Panc1 (cell line): ENCODE measurements at places on chromosomes 12 and 14.

- H3K27me3 ChIP-seq = peaks cover 3% of the 10 kb centered on the region
- H3K4me3 ChIP-seq = no peak overlapping the region
- H3K4me1 ChIP-seq = no peaks in the 10 kb centered on the region
- no peaks in the 10 kb centered on the region for H3K36me3 ChIP-seq
- no peak overlapping the region for H3K27ac ChIP-seq
Observed at GRCh38 chr12:68121143-68121542, 38.4 kb downstream of the IFNG start.

- H3K4me3 ChIP-seq = no peak overlapping the region
- no peaks in the 10 kb centered on the region for H3K27me3 ChIP-seq
- no peak for DNase-seq
- no peaks in the 10 kb centered on the region for H3K36me3 ChIP-seq
- H3K4me1 ChIP-seq = no peaks in the 10 kb centered on the region
Observed at GRCh38 chr12:69456239-69456638, 13.9 kb upstream of the FRS2 start.

- peak overlapping the region; percentile 93 for H3K27ac ChIP-seq
- no peak for DNase-seq
- H3K4me1 ChIP-seq = peaks cover 10% of the 10 kb centered on the region
- peak overlapping the region; percentile 67 for H3K4me3 ChIP-seq
- no peaks in the 10 kb centered on the region for H3K36me3 ChIP-seq
Observed at GRCh38 chr14:23299986-23300686, 2.5 kb downstream of the PPP1R3E start.

GRCh38 chr14:93946541-93947090 lies 19.5 kb downstream of the FAM181A start:
- no peaks in the 10 kb centered on the region for H3K27me3 ChIP-seq
- H3K36me3 ChIP-seq = no peaks in the 10 kb centered on the region
- peaks cover 15% of the 10 kb centered on the region for H3K4me1 ChIP-seq
- H3K27ac ChIP-seq = no peak overlapping the region

- no peak for DNase-seq
- no peaks in the 10 kb centered on the region for H3K36me3 ChIP-seq
- no peak overlapping the region for H3K27ac ChIP-seq
- H3K4me1 ChIP-seq = no peaks in the 10 kb centered on the region; the same call in none of the 2 replicates
- H3K4me3 ChIP-seq = no peak overlapping the region
Observed at GRCh38 chr12:42560977-42561376, 28.6 kb downstream of the PRICKLE1 start.

GRCh38 chr12:115598871-115599811 lies 678.4 kb downstream of the MED13L start:
- H3K27me3 ChIP-seq = peaks cover 19% of the 10 kb centered on the region
- no peaks in the 10 kb centered on the region for H3K4me1 ChIP-seq
- no peaks in the 10 kb centered on the region for H3K36me3 ChIP-seq
- no peak overlapping the region for H3K4me3 ChIP-seq
- no peak overlapping the region for H3K27ac ChIP-seq

- peak overlapping the region; percentile 98 for H3K27ac ChIP-seq
- no peaks in the 10 kb centered on the region for H3K27me3 ChIP-seq
- peaks cover 34% of the 10 kb centered on the region for H3K4me1 ChIP-seq
Observed at GRCh38 chr12:12736759-12737676, 19.9 kb downstream of the CDKN1B start.

GRCh38 chr14:58747181-58747580 lies 109.4 kb downstream of the DACT1 start:
- H3K4me1 ChIP-seq = no peaks in the 10 kb centered on the region
- H3K27ac ChIP-seq = no peak overlapping the region
- H3K4me3 ChIP-seq = no peak overlapping the region
- no peaks in the 10 kb centered on the region for H3K27me3 ChIP-seq

DNA sequence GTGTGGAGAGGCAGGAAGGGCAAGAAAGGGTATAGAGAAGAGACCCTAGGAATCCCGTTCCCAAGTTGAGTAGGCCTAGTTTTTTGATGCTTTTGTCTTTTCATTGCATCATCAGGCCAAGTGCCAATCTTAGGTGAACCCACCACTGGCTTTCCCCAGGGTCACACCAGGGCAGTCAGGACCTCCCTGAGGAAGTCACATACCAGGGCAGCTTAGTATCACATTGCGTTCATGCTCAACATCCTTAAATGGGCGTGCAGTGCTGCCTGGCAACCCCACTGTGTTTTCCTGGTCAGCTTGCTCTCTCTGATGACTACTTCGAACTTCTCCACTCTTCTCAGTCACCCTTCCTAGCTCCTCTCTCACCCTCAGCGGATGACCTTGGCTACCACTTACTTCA lies 9.0 kb downstream of the ASIC1 start:
- H3K36me3 ChIP-seq = no peaks in the 10 kb centered on the region
- H3K27ac ChIP-seq = no peak overlapping the region
- H3K4me1 ChIP-seq = 0 out of 2 replicates have a peak, but pooled peaks cover 3% of the 10 kb centered on the region
- no peak overlapping the region for H3K4me3 ChIP-seq
- H3K27me3 ChIP-seq = no peaks in the 10 kb centered on the region

- H3K4me1 ChIP-seq = no peaks in the 10 kb centered on the region
- H3K27ac ChIP-seq = no peak overlapping the region
- H3K4me3 ChIP-seq = no peak overlapping the region
Observed at GRCh38 chr14:50714450-50715073, 46.5 kb upstream of the SAV1 start.

GRCh38 chr14:82134411-82134810 lies 600.8 kb upstream of the SEL1L start:
- H3K27ac ChIP-seq = no peak overlapping the region
- no peak overlapping the region for H3K4me3 ChIP-seq
- no peaks in the 10 kb centered on the region for H3K36me3 ChIP-seq
- no peaks in the 10 kb centered on the region for H3K4me1 ChIP-seq
- no peak for DNase-seq

DNA sequence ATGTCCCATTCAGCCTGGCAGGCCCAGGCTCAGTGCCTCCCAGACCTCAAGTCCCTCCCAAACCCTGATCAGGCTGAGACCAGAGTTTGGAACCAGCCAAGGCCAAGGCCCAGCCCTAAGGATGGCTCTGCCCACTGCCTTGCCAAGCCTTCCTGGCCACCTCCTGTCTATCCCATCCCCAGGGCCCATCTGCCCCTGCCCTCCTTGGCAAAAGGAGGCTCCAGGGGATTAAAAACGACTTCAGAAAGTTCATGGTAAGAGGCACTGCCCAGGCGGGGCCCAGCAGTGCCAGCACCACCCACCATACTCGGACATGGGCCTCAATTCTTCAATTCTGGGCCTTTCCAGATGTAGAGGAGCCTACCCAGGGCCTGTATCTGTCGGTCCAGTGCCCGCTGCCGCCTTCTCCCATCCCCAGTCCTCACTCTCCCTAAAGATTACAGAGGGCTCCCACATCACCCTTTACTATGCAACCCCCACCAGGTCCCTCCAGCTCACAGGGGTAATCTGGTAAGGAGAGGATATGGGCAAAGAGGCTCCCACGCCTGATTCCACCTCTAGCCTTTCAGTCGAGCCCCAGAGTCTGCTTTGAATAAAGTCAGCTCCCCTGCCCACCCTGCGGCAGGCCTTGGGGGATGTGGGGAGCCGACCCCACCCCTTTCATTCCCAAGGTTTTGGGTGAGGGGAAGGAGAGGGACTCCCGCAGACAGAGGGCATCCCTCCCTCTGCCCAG lies 932 bp downstream of the ADCY6 start:
- H3K36me3 ChIP-seq = peaks cover 2% of the 10 kb centered on the region; the same call in 1 of the 2 replicates
- H3K4me3 ChIP-seq = peak overlapping the region; percentile 61
- peaks cover 3% of the 10 kb centered on the region for H3K4me1 ChIP-seq
- peak overlapping the region; percentile 70 for H3K27ac ChIP-seq
- no peak for DNase-seq

DNA sequence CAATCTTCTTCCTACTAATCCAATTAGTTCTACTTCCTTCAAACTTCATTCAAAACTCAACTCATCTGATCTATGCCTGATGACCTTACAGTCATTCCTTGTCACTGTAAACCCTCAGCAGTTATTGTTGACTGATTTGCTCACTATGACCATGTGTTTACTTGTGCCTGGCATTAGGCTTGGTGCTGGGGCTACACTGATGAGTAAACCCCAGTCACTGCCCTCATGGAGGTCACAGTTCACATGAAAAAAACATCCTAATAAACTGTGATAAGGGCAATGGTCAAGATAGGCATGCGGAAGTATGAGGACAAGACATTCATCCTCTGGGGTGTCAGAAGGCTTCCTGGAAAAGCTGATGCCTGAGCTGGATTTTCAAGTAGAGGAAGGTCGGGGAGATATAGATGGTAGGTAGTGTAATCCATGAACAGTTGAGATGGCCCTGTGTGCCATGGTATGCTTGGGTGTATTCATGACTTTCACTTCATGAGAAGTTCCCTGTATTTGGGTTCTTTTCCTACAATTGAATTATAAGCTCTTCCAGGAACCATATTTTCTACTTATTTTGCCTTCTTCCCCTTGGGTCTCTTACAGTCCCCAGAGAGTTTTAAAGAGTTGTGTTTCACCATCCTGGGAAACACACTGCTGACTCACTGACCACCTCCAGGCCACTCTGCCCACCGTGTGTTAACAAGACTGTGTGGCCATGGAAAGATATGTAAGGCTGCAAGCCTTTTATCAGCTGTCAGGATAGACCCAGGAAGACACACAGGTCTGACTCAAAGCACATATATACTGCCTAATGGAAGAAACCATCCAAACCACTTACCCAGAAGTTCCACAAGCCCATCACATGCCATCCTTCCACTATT lies 38.7 kb upstream of the DUSP6 start:
- H3K27ac ChIP-seq = no peak overlapping the region
- H3K27me3 ChIP-seq = no peaks in the 10 kb centered on the region
- no peaks in the 10 kb centered on the region for H3K36me3 ChIP-seq
- DNase-seq = peak; percentile 24
- H3K4me3 ChIP-seq = no peak overlapping the region

GRCh38 chr12:18837025-18837424 lies 99.1 kb downstream of the CAPZA3 start:
- H3K36me3 ChIP-seq = no peaks in the 10 kb centered on the region
- no peaks in the 10 kb centered on the region for H3K4me1 ChIP-seq
- no peaks in the 10 kb centered on the region for H3K27me3 ChIP-seq
- H3K4me3 ChIP-seq = no peak overlapping the region

- H3K27me3 ChIP-seq = peaks cover 8% of the 10 kb centered on the region
- no peak overlapping the region for H3K27ac ChIP-seq
- no peaks in the 10 kb centered on the region for H3K36me3 ChIP-seq
- H3K4me1 ChIP-seq = no peaks in the 10 kb centered on the region
- no peak overlapping the region for H3K4me3 ChIP-seq
Observed at GRCh38 chr14:56888274-56888673, 78.0 kb upstream of the OTX2 start.

DNA sequence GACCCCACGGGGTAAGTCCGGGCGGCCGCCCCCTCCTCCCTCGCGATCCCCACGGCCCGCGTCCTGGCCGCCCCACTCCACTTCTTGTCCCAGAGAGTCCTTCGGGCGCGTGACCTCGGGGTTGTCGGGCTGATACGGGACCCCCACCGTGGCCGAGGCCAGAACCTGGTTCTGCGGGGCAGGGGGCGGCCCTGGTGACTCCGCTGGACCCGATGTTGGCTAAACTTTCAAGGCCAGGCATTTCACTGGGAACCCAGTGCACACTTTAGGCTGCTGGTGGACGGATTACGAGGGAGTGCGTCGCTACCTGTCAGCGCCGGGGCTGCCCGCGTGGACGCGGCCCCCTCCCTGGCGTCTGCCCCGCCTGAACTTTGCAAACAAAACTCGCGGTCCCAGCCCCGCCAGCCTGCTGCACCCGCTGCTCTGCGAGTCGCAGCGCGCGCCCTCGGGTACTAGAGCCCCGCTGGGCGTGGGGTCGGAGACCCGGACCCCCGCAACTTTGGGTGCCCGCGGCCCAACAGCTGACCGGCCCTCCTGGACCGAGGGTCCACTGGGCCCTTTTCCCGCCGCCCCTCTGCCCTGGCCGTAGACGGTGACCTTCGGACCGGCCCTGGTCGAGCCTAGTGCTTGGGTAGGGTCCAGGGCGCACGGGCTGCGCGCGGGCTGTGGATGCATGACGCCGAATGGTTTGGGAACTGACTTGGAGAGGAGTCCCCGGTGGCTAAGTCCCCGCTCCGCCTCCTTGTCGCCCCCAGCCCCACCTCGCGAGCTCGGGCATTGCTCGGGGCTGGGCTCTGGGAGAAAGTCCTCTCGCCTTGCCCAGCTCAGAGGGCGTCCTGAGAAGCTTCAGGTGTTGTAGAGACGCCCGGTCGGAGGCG lies 624 bp downstream of the RIN3 start:
- H3K4me3 ChIP-seq = peak overlapping the region; percentile 55
- H3K4me1 ChIP-seq = peaks cover 7% of the 10 kb centered on the region
- no peaks in the 10 kb centered on the region for H3K27me3 ChIP-seq

GRCh38 chr14:104343690-104344640 lies 205.6 kb downstream of the KIF26A start:
- no peaks in the 10 kb centered on the region for H3K36me3 ChIP-seq
- no peak overlapping the region for H3K27ac ChIP-seq
- DNase-seq = no peak
- H3K4me1 ChIP-seq = no peaks in the 10 kb centered on the region
- H3K27me3 ChIP-seq = no peaks in the 10 kb centered on the region; the same call in 1 of the 2 replicates

GRCh38 chr14:94173471-94173884 lies 644 bp upstream of the PPP4R4 start:
- no peak for DNase-seq
- H3K27ac ChIP-seq = no peak overlapping the region
- H3K27me3 ChIP-seq = peaks cover 4% of the 10 kb centered on the region; the same call in 1 of the 2 replicates
- H3K4me3 ChIP-seq = peak overlapping the region; percentile 54
- H3K36me3 ChIP-seq = no peaks in the 10 kb centered on the region; the same call in 1 of the 2 replicates

GRCh38 chr14:38176379-38176778 lies 31.3 kb upstream of the SSTR1 start:
- no peaks in the 10 kb centered on the region for H3K27me3 ChIP-seq
- DNase-seq = no peak
- H3K4me1 ChIP-seq = no peaks in the 10 kb centered on the region
- H3K36me3 ChIP-seq = no peaks in the 10 kb centered on the region
- H3K27ac ChIP-seq = no peak overlapping the region

GRCh38 chr12:53050426-53051057 lies 677 bp downstream of the TNS2 start:
- no peak for DNase-seq
- peaks cover 73% of the 10 kb centered on the region for H3K4me1 ChIP-seq
- H3K27ac ChIP-seq = peak overlapping the region; percentile 93
- H3K27me3 ChIP-seq = no peaks in the 10 kb centered on the region
- no peaks in the 10 kb centered on the region for H3K36me3 ChIP-seq
- peak overlapping the region; percentile 38 for H3K4me3 ChIP-seq

- H3K4me3 ChIP-seq = no peak overlapping the region
- no peak for DNase-seq
- no peaks in the 10 kb centered on the region for H3K36me3 ChIP-seq
- H3K4me1 ChIP-seq = no peaks in the 10 kb centered on the region
Observed at GRCh38 chr12:2669560-2669959, 125.2 kb upstream of the FKBP4 start.
